Uterine smooth muscle cell (primary cell): ENCODE measurements at places on chromosomes 3 and 15. TPM values are rescaled to one million over a fixed set of nuclear protein-coding genes. Genes with fewer than 3 reads are reported as not detected.

The ZPLD1 gene
- total RNA-seq, result 0.62 TPM in 1 of 2 replicates, not detected in the other

The C15orf62 gene
- not detected in 2 replicates for total RNA-seq

The CCR9 gene
- total RNA-seq, result not detected in 2 replicates

The LTK gene
- 0.37 and 0.44 TPM in 2 replicates for total RNA-seq

The SPSB4 gene
- total RNA-seq, result not detected in 2 replicates

The PLS1 gene
- total RNA-seq, result 1.1 and 1.8 TPM in 2 replicates

The TMEM45A gene
- 18.7 and 39.0 TPM in 2 replicates for total RNA-seq

The NTRK3 gene
- total RNA-seq, result under 0.01 TPM in 2 replicates

The SUMF1 gene
- 61.1 and 88.4 TPM in 2 replicates for total RNA-seq

The GPR171 gene
- total RNA-seq, result not detected in 2 replicates

The KIF7 gene
- 14.1 and 18.0 TPM in 2 replicates for total RNA-seq

The ERICH6 gene
- 0.22 TPM in 1 of 2 replicates, not detected in the other for total RNA-seq
